Ovary (tissue), 10 donors: ENCODE measurements at places on chromosomes 2 and 18. TPM values are rescaled to one million over a fixed set of nuclear protein-coding genes. Genes with fewer than 3 reads are reported as not detected.
A peak's percentile ranks its signal among the peaks of the same experiment; 100 is the strongest.

- no peak overlapping the region for H3K27ac ChIP-seq
- no peak overlapping the region for H3K4me3 ChIP-seq
- no peaks in the 10 kb centered on the region for H3K4me1 ChIP-seq
- H3K36me3 ChIP-seq, result no peaks in the 10 kb centered on the region
- DNase-seq, result no peak
- no peaks in the 10 kb centered on the region for H3K27me3 ChIP-seq
Measured at GRCh38 chr2:110865188-110865587, 132.8 kb downstream of the ACOXL start.

- peak; percentile 36 for DNase-seq
- H3K4me3 ChIP-seq, result no peak overlapping the region
- H3K27me3 ChIP-seq, result no peaks in the 10 kb centered on the region
- no peak overlapping the region for H3K27ac ChIP-seq
- no peaks in the 10 kb centered on the region for H3K36me3 ChIP-seq
Measured at GRCh38 chr2:71716697-71717624, 263.6 kb downstream of the DYSF start.

DNA sequence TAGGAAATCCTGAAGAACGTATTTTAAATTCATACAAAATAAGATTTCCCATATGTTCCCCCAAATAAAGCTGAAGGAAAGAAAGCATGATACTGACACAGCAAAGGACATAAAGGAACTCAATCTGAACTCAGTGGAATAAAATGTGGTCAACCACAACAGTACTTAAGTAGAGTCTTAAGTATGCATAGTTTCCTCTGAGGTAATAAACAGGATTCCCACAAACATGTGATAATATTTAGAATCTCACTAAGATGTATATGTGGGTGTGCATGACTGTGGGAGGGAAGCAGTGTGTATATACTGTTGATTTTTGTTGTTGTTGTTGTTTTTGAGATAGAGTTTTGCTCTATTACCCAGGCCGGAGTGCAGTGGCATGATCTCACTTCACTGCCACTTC, 69.3 kb downstream of the NOL10 start:
- no peak overlapping the region for H3K4me3 ChIP-seq
- H3K27me3 ChIP-seq, result no peaks in the 10 kb centered on the region
- no peak for DNase-seq
- no peaks in the 10 kb centered on the region for H3K36me3 ChIP-seq

DNA sequence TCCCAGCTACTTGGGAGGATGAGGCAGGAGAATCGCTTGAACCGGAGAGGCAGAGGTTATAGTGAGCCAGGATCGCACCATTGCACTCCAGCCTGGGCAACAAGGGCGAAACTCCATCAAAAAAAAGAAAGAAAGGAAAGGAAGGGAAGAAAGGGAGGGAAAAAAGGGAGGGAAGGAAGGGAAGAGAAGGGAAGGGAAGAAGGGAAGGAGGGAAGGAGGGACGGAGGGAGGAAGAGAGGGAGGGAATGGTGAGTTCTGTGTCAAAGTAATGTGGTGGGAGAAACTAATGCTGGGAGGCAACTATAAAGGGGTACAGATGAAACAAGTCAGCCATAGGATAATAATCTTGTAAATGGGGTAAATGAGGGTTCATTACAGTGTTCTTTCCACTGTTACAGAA, 45.7 kb downstream of the MEMO1 start:
- H3K27me3 ChIP-seq, result no peaks in the 10 kb centered on the region
- peaks cover 1% of the 10 kb centered on the region for H3K4me1 ChIP-seq
- H3K4me3 ChIP-seq, result no peak overlapping the region
- no peak overlapping the region for H3K27ac ChIP-seq
- no peaks in the 10 kb centered on the region for H3K36me3 ChIP-seq

GRCh38 chr18:74387383-74387782, 69.7 kb downstream of the DIPK1C start:
- no peak overlapping the region for H3K27ac ChIP-seq
- H3K4me1 ChIP-seq, result no peaks in the 10 kb centered on the region
- DNase-seq, result no peak
- no peaks in the 10 kb centered on the region for H3K27me3 ChIP-seq
- no peaks in the 10 kb centered on the region for H3K36me3 ChIP-seq

DNA sequence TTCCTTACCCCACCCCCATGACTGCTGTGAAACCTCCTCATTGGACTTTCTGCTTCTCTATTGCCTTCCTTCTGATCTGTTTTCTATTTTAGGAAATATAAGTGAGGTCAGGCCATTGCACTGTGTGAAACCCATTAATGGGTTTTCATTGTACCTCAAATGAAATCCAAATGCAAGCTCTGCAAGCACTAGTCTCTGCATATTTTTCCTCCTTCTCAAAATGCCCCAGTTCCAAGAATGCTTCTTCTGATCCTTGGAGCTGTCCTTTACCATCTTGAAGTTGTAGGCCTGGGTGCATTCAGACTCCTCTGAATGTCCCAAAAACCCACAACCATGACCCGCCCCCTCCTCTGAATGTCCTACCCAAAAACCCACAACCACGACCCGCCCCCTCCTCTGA, 8.2 kb downstream of the IL1A start:
- no peaks in the 10 kb centered on the region for H3K27me3 ChIP-seq
- H3K4me1 ChIP-seq, result no peaks in the 10 kb centered on the region
- H3K27ac ChIP-seq, result no peak overlapping the region
- DNase-seq, result no peak
- H3K36me3 ChIP-seq, result no peaks in the 10 kb centered on the region
- H3K4me3 ChIP-seq, result no peak overlapping the region

The MROH2A gene
- not detected for total RNA-seq

The ST6GAL2 gene
- total RNA-seq, result 0.20 TPM

The ANKRD29 gene
- total RNA-seq, result 15.6 TPM
